ENCODE measurements at places on chromosomes 3 and 15.

GRCh38 chr15:40439960-40440742 is 602 bp upstream of the BAHD1 start:
- DNase-seq = no peak

- DNase-seq = no peak
Measured at GRCh38 chr15:57866149-57866736, 159.7 kb downstream of the POLR2M start.

DNA sequence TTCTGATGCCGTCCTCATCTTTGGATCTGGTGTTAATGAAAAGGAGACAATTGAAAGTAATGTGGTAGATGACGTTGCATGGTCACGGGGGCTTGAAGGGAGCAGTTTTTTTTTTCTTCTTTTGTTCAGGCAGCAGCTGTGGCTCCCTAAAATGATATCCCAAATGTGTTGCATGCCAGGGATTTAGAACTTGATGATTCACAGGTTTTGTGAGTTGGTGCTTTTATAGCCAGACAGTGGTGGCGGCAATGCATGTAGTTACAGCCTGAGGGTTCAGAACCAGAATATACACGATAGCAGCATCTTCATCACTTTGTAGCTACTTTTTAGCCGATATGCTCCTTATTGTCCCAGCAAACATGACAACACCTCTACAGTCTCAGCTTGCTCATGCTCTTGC is 133.4 kb downstream of the CHST2 start:
- DNase-seq = no peak

DNA sequence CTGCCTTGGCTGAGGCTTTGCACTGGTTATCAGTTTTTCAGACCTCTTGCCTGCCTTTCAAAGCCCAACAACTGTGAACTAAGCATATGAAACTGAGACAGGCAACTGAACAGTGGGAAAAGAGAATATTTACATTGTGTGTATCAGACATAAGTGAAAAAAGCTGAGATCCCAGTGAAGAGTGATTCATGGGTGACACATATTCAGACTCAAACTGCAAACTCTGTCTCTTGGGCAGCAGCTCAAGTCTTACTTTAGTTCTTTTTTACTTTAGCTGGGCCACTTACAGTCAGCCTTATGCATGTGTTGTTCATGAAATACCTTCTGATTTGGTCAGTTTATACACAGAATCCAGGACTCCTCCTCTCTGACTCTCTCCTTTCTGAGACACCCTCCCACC is 19.2 kb downstream of the SUCLG2 start:
- DNase-seq = no peak

DNA sequence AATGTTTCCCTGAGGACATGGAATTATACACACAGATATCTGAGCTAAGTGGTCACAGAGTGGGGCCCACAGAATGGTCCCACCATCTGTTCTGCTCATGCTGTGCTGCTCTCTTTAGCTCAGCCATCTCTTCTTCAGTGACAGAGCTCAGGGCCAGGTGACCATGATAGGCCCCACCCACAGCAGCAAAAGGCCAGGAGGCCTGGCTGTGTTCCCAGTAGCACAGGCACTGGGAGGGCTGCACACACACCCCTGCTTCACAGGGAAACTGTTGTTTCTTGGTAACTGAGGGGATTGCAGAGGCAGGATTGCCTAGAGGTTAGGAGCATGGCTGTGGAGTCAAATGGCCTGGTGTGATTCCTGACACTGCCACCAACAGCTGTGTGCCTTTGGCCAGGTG is 4.8 kb upstream of the FBXW12 start:
- DNase-seq = no peak

DNA sequence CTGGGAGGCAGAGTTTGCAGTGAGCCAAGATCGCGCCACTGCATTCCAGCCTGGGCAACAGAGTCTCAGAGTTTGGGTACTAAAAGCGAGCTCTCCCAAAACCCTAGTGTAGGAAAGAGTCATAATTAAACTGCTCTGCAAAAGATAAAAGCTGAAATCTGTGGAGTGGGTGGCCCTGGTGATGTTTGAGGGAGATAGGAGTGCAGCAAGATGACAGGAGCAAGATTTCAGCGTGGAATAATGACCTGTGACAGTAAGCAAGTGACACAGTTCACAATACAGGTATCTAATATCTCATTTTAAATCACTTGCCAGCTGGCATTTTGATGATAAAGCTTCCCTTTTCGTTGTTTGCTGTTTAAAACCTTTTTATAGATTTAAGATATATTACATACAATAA is 79.3 kb downstream of the MDFIC2 start:
- no peak for DNase-seq

DNA sequence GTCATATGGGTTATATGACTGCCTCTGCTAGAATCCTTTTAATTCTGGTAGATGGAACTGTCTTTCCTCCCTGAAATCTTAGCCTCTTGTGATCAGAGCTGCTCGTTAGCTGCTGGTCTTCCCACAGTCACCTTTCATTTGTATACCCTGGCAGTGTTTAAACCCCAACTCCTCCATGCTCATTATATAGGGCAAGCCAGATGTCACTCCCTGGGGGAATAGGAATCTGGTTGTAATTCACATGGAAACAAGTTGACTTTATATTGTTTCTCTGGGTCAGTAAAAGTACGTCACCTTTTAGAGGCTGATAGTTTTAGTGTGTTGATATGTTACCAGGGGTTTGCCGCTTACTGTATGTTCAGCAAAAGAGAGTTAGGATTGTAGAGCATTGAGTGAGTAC is 103.5 kb downstream of the ITPR1 start:
- no peak for DNase-seq

DNA sequence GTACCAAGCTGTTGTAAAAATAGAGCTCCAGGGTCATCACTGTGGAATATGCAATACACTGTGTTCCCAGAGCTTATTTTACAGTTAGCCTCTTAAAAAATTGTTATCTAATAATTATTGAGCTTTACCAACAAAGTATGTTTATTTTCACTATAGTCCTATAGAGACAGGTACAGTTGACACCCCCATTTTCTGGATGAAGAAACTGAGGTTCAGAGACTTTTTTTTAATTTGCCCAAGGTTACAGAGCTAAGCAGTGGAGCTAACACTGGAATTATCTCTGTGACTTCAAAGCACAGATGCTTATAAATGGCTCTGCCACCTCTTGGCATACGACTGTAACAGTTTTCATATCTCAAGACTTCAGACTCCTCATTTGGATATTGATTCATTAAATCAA is 126.4 kb downstream of the FEZF2 start:
- DNase-seq = no peak

DNA sequence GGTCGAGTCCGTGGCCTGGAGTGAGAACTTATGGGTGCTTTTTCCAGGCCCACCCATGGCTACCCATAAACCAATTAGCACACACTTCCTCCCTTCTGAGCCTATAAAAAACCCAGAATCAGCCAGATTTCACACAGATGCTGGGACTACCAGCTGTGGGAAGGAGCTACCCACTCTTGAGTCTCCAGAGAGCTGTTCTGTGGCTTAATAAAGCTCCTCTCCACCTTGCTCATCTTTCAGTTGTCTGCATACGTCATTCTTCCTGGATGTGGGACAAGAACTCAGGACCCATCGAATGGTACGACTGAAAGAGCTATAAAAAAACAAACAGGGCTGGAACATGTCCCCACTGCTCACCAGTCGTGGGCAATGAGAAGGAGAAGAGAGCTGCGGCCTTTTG is 555.4 kb upstream of the CCDC54 start:
- DNase-seq = no peak

DNA sequence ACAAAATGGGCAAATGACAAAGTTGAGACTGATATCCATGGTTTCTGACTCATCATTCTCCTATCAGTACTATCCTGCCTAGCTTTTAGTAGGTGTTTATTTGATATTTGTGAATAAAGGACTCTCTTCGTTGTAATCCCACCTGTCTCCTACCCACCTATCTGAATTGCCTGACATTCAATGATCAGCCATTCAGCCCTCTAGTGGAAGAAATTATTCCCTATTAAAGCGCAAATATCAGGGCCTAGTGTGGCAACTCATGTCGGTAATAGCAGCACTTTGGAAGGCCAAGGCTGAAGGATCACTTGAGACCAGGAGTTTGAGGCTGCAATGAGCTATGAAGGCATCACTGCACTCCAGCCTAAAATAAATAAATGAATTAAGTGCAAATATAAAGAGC is 195.7 kb upstream of the SETMAR start:
- no peak for DNase-seq

DNA sequence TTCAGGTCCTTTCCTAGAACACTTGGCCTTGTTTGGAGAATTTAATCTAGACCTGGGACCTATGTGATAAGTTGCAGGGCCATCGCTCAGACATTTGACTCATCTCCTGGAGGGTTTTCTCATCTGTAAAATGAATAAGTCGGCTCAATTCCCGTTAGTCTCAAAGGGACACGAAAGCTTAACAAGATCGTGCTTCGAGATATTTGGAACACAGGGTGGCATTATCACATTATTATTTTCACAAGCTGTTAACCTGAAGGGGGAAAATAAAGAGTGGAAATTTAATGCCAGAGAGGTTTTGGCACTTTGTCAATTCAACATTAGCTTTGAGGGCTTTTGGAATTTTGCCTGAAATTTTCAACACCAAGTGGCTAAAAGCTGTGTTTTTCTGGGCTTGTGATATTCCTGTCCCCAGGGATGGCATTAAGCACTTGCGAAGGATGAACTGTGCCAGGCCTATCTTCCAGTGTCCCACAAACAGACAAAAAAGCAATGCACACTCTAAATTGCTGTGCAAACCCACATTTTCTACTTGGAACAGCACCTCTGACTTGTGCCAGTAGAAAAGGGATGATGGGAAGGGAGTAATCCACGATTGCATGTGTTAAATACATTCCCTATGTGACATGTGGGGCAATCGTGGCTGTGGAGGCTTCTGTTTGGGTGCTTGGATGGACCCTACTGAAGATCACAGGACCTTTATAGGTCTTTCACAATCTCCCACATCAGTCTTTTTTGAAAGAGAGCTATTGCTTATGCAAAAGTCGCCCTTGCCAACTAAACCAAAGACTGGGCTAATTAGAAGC is 478.7 kb downstream of the MFSD1 start:
- peak; percentile 25 for DNase-seq

DNA sequence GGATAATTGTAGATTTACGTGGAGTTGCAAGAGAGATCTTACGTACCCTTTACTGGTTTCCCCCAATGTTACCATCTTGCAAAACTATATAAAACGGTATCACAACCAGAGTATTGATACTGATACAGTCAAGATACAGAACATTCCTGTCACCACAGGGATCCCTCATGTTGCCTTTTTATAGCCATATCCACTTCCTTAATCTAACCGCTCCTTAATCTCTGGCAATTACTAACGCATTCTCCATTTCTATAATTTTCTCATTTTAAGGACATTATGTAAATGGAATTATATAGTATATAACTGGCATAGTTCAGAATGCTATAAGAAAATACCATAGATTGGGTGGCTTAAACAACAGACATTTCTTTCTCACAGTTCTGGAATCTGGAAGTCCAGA is 61.1 kb downstream of the SEC22A start:
- no peak for DNase-seq

DNA sequence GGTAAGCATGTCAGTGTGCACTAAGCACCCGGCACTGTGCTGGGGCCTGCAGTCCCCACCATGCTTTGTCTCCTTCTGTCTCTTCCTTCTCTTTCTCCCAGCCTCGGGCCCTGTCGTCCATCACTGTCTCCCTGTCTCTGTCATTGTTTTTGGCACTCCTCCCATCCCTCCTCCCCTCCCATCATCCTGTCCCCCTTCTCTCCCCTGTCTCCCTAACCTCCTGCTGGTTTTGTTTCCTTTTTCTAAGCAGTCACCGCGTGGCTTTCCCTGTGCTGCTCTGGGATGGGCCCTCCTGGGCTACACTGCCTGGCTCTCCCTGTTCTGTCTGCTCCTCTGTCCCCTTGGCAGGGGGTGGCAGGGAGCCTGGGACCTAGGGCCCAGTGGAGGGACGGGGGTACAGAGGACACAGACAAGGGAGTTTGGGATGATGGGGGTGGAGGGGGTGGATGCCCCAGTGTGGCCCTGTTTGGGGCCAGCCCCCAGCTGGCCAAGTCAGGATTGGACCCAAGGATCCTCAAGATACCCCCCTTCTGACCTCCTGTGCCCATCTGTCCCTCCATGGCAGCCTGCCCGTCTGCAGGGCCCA is 5.7 kb downstream of the CHST13 start:
- DNase-seq = no peak

DNA sequence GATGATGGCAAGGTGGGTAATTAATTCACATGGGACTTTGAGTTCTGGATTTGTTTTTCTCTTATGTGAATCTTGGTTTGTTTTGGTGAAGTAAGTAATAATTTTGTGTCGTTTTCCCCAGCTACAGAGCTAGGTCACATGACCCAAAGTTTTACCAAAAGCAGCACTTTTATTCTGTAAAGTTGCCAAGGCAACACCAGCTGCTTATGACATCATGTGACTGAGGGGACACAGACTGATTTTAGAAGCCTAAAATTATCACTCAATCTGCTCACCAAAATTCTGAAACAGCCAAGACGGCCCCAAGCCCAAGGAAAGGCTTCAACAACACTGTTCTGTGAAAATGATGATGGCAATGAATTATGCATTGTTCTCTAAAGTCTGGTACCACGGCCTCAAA is 63.9 kb downstream of the MEX3B start:
- DNase-seq = no peak

- no peak for DNase-seq
Measured at GRCh38 chr3:188497021-188497420, 343.1 kb downstream of the LPP start.

- no peak for DNase-seq
Measured at GRCh38 chr15:70289191-70289955, 191.7 kb upstream of the TLE3 start.

GRCh38 chr3:116000311-116000710 is 377.0 kb downstream of the GAP43 start:
- DNase-seq = no peak

DNA sequence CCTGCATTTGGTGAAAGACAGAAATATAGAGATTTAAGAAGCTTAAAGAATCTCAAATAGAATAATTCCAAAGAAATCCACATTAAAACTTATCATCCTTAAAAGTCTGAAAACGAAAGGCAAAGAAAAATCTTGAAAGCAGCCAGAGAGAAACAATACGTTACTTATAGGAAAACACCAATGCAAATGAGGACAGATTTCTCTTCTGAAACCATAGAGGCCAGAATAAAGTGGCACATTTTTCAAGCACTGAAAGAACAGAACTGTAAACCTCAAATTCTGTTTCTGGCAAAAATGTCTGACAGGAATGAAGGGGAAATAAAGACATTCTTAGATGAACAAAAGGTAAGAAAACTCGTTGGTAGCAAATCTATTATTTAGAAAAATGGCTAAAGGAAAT is 13.8 kb upstream of the ACTC1 start:
- DNase-seq = no peak

DNA sequence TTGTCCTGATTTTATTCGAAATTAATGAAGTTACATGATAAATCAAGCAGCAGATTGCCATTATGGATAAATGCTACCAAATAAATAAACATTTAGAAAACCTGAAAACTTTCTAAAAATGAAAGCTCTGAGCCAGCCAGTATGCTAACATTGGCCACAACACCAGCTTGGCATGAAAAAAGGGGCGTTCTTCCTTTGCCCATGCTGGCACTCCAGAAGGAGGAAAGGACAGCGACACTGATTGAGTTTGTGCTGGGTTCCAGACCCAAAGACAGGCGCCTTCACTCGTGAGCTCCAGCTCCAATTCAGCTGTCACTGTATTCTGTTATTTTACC is 5.1 kb downstream of the STIMATE start:
- DNase-seq = peak; percentile 14

Data from pons (tissue), 1 donor.